ENCODE measurements at places on chromosomes 1 and 21. TPM values are rescaled to one million over a fixed set of nuclear protein-coding genes. Genes with fewer than 3 reads are reported as not detected.
A peak's percentile ranks its signal among the peaks of the same experiment; 100 is the strongest.

DNA sequence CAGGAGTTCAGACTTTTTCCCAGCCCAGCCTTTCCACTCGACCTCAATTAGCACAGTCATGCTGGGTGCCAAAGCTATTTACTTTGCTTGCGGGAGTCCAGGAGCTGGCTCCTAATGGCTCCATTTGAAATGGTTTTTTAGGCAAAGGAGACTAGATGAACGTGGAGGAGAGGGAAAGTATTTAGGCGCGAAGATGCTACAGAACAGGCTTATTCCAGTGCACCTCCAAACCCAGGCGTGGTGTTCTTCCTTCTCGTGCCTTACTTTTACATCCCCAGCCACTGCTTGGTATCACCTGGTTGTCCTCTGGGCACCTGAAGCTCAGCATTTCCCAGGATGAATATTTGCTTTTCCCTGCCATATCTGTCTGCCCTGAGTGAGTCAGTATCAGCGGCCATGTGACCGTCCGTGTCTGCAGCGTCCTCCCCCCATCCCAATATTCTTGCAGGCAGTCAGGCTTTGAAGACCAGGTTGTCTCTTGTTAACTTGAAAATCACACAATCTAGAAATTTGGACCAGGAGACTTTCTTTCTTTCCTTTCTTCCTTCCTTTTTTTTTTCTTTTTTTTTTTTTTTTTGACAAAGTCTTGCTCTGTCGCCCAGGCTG lies 198.5 kb downstream of the DYRK1A start:
- no peak for DNase-seq

DNA sequence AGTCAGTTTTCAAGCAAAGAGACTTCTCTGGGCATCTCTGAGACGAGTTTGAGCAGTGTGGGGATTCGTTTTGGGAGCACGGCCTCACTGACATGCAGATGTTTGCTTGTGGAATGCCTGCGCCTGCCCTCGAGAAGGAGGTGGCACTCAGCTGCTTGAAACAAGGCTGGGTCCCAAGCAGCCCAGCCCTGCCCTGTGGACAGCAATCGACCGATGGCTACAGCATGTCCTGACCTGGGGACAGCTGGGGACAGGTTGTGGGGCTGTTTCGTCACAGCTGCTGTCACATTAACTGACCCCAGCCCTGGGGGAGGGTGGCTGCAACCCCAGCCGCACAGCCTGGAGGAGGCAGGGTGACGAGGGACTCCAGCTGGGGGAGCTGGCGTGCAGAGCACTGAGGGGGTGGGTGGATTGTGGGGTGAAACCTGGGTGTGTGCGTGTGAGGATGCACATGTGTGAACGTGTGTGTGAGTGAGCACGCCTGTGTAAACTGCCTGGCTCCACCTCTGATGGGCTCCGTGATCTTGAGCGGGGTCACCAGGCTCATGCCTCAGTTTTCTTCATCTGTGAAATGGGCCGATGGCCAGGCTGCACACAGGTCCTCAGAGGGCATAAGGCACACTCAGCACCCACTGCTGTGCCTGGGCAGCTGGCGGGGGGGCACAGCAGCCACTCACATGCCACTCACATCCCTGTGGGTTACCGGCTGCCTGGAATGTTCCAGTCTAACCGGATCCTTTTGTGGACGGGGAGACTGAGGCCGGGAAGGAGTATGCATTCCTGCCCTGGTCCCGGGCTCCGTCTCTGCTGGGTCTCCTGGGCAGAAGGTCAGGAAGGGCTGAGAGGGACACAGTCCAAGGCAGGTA lies 49.3 kb downstream of the COL18A1 start:
- DNase-seq = no peak

- DNase-seq = peak; percentile 35
These were observed 153.3 kb downstream of the TOMM20 start for GRCh38 chr1:234975122-234975940.

The PTGER3 gene
- 253 TPM for total RNA-seq

The LRRC39 gene
- 1.0 TPM for total RNA-seq

The ANKRD35 gene
- 4.3 TPM for total RNA-seq

The ZNF124 gene
- 17.7 TPM for total RNA-seq
